ENCODE measurements at places on chromosomes 1 and 21.

DNA sequence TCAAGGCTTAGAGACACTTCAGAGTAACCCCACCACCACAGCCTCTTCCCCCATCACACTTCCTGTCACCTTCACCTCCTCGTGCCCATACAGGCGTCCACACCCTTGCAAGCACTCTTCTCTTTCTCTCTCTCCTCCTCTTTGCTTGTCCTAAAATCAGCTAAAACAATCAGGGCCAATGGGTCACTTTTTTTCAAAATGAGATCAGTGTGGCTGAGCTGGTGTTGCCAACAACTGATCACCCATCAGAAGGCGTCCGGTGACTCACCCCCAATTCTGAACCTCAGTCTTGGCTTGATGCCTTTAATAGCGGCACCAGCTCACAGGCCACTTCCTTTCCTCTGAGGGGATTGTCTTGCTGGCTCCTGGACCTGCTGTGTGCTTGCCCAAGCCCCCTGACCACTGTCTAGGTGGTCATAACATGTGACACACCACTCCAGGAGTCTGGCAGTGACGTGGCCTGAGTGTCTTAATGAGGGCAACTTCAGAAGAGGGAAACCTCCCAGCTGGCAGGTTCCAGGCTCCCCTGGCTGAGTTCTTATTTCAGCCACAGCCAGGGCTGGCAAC lies 1.6 kb downstream of the DRAXIN start:
- no peak for DNase-seq

DNA sequence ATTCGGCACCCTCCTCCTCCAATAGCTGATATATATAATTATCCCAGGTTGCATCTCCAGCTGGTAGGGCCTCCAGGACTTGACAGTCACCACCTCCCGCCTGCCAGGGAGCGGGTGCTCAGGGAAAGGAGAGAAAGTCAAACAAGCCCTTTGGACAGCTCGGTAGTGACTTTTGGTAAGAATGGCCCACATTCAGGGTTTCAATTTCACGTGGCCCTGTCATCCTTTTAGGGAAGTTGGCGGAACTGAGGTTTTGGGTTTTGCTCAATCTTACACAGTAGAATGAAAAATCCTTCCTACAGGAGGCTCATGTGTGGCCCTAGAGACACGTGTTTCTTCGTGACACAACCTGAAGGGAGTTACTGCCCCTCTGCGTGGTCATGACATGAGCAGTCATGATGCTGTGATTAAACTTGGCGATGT lies 44.2 kb downstream of the CAPN8 start:
- no peak for DNase-seq

DNA sequence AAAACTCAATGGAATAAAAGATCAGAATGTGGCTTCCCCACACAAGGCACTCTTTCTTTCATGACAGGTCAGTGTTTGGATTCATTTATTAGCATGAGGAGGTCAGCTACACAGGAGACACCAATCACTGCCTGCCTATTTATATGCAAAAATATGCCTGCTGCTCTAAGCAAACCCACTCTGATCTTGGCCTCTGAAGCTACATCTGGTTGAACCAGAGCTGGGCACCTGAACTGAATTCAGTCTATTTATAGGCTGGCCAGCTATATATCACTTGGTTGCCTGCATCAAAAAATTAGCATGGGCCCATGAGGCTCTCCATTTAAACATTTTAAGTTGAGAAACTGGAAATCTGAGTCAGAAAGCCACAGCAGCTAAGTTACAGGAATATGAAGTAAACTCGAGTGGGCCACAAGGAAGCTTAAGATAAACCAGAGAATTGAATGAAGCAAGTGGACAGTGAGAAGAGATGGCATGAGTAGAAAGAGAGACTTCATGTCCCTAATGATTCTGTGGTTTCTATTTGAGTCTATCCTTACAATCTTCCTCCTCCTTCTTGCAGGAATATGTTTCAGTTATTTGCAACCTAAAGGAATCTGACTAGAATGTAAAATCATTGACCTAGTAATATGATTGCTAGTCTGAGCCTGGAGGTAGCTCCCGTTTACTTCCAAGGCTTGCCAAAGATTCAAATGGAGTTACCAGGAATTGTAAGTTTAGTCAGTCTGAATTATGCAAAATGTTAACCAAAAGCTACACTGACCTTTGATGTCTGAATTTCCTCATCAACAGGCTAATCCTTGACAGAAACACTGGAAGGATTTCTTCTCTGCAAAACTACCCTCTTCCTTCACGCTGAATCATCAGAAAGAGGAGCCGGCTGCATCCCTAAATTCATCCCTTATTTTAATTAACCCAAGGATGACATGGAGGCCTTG lies 17.7 kb downstream of the DDAH1 start:
- DNase-seq: no peak

- no peak for DNase-seq
Observed at GRCh38 chr1:154481053-154481452, 21.0 kb upstream of the TDRD10 start.

GRCh38 chr1:52424813-52425212 lies 20.4 kb downstream of the PRPF38A start:
- no peak for DNase-seq

DNA sequence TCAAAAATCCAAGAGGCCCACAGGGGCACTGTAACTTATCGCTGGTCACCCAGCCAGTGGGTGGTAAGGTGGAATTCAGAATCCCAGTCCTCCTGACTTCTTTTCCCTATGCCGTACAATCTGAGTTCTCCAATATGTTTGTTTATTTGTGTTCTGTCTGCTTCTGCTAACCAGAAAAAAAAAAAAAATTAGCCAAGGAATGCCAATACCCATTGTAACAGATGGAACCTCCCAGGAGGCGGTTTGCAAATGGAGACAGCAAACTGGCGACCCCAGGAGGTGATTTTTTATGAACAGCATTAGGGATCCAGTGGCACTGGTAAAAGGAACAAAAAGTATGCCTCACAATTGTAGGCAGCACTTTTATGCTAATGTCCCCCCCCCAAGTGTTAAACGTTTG lies 189.0 kb upstream of the FGGY start:
- no peak for DNase-seq

DNA sequence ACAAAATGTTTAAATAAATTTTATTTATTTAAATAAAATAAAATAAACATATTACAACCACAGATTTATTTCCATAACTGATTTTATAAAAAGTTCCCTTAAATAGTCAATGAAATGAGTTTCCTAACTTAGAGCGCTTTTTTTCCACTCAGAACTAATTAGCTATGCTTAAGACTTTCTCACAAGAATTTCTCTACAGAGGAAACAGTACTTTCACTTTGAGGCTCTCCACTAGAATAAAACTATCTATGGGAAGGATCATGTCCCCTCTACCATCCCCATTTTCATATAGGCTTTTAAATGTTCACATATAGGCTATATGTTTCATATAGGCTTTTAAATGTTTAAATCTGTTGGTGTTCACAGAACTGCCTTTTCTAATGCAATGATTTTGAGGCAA lies 40.0 kb upstream of the DPH5 start:
- DNase-seq: no peak

DNA sequence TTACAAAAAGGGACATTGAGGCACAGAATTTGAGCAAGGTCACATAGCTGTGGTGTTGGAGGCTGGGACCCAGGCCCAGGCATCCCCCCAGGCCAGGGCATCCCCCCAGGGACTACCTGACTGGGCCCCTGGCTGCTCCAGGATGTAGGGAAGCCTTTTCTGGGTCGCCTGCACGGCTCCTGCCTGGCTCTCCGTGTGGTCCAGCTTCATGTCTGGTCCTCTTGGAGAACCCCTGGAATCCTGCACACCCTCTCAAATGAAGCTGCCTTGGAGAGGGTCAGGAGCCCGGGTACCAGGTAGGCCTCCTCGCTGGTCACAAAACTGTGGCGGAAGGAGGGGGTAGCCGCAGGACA lies 919 bp upstream of the CELSR2 start:
- DNase-seq: no peak

GRCh38 chr1:55288245-55288644 lies 73.1 kb upstream of the USP24 start:
- no peak for DNase-seq

DNA sequence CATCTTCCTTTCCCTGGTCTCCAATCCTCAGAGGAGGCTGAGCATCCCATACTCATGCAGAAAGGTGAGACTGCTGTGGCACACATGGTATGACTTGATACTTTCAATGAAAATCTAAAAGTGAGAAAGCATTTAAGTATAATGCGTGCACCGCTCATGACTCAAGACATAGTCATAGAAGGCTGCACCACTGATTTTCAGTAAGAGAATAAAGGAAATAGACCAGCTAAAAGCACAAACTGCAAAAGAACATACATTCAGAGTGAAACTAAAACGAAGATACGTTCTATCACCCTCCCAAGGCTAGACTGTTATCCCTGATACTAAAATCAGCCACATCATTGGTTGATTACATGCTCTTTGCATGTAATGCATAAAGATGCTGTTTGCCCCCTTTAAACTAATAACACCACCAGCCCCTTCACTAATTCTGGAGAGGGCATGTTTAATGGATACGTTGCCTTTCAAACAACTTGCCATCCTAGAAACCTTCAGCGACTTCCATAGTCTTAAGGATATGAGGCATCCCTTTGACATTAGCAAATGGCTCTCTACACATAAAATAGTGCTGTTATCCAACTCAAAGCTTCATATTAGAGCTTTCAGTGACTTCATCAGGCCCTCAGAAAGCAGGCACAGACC lies 2.1 kb downstream of the PLD5 start:
- no peak for DNase-seq

Data from SHP77 treated with DMSO at 0.1 percent for 48 hours (cell line).